ENCODE measurements at places on chromosomes 6 and 20.

- peak; percentile 93 for DNase-seq
Observed at GRCh38 chr20:45293041-45294002, 13.3 kb upstream of the RBPJL start.

GRCh38 chr6:38907264-38907663 lies 141.3 kb upstream of the GLP1R start:
- DNase-seq: no peak

GRCh38 chr20:22312744-22313346 lies 271.5 kb downstream of the FOXA2 start:
- DNase-seq: peak; percentile 28

GRCh38 chr6:19921786-19922185 lies 84.6 kb downstream of the ID4 start:
- DNase-seq: no peak

GRCh38 chr6:161226009-161226964 lies 47.6 kb downstream of the AGPAT4 start:
- no peak for DNase-seq

GRCh38 chr6:106617302-106617701 lies 12.0 kb downstream of the RTN4IP1 start:
- no peak for DNase-seq

DNA sequence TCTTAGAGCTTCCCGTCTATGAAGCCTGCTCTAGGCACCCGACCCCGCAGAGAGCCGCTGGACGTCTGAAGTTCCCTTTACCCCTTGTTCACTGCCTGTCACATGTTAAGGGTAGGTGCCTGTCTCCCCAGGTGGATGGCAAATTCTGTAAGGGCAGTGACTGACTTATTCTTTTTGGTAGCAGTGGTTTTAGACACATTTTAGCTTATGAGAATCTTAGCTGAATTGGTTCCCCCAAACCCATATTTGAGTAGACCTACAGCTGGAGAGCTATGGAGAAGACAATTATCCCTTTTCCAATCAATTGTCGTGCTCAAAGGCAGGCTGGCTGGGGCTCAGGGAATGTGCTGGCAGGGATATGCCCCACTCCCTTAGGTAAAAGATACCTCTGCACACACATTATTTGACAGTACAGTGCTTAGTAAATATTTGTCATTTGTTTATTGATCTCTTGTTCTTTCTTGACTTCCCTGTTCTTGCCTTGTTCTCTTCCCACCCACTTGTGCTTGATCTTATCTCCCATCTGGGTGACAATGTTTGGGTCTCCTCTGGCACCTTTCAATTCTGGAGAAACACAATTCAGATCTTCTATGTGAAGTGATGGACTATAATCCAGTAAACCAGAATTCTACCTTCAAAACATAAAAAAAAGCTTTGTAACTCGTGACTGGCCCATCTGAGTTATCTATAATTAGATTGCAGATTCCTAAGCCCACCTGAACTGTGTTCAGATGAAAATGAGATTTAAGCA lies 114.3 kb upstream of the SLC2A12 start:
- DNase-seq: no peak

GRCh38 chr20:20237093-20237959 lies 130.6 kb upstream of the INSM1 start:
- no peak for DNase-seq

DNA sequence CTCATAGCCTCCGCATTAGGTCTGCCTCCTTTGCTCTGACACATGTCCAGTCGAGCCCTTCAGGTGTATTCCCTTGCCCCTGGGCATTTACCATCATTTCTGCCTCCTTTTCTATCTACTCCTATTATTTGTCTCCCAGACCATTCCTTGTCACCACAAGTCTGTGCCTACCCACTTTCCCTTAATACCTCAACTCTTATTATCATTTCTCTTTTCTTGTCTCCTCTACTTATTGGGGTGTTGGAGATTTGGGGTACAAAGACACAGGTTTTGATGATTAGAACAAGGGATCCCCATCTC lies 1.4 kb downstream of the SYNGAP1 start:
- no peak for DNase-seq

- no peak for DNase-seq
Observed at GRCh38 chr6:162525181-162525580, 202.4 kb downstream of the PRKN start.

DNA sequence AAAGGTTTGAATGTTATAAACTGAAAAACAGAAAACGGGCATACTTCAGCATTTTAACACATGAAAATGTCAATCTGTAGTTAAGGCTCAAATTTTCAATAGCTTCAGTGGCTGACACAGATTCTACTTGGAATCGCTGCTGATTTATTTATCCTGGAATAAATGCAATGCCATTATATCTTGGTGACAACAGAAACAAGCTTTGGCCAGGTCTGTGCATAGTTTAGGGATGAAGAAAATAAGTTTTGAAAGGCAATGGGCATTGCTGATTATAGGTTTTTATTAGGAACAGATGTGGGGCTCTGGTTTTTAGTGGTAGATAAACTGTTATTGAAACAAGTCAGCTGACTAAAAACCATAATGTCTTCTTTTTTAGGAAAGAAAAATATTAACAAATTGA lies 96.8 kb upstream of the SOX4 start:
- no peak for DNase-seq

DNA sequence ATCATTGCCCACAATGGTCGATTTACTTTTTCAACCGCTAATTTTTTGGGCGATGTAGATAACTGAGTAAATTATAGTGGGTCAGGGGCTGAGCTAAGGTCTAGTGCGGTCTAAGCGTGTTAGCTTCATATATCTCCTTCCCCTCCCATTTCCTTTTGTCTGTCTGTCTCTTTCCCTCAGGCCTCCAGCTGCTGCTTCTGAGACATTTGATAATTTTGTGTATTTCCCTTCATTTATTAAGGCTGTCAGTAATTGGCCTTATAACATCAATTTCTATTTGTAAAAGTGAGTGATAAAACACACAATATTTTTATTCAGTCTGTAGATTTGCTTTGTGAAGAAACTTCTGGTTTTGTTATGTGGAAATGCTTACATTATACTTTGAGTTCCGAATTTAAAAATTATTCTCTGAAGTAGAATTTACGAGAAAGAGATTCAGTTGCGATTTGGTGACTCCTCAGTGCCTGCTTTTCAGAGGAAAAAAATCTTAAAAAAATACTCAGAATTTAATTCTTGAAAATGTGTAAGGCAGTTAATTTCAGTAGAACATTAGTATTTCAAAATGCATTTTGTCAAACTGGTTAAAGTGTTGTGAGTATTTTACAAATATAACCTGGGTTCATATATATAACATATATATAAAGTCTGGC lies 1.4 kb downstream of the TMEM170B start:
- DNase-seq: no peak

GRCh38 chr6:147384737-147385710 lies 123.5 kb upstream of the SAMD5 start:
- no peak for DNase-seq

- DNase-seq: no peak
Observed at GRCh38 chr20:4670469-4670868, 51.2 kb upstream of the PRND start.

DNA sequence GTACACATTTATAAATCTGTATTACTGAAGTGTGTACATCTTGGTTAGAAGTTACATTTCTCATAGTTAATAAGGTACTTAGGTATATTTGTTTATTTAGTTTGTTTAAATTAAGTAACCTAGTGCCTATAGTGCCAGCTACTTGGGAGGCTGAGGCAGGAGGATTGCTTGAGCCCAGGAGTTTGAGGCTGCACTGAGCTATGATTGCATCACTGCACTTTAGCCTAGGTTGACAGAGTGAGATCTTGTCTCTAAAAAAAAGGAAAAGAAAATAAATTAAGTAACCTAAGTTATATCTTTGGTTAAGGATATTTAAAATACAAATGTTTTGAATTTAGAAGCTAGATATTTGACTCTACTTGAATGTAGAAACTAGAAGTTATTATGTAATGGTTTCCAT lies 9.5 kb upstream of the AFG1L start:
- DNase-seq: no peak

GRCh38 chr6:163712566-163712961 lies 298.0 kb downstream of the QKI start:
- no peak for DNase-seq

DNA sequence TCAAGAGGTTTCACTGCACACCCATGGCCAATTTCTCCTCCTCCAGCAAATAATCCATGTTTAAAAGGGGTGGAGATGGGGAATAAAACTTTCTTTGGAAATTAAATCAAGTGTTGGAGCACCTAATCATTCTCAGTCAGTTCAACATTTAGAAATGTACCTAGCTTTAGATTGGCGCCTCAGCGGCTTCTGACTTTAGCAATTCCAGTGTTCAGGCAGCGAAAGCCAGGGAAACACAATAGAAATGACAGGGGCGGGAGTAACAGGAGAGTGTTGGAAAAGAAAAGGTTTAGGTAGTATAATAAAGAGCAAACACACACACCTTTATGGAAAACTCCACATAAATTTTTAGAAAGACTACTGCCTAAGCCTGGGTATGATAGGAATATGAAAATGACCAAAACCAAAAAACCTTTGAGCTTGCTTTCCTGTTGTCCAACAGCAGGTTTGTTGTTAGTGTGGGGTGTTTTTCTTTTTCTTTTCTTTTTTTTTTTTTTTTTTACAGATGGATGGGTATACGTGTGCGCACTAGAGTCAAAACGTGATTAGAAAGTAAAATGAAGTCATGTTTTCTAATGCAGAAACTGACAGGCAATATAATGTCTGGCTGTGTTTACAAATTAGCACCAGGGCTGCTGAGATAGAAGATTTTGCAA lies 7.7 kb downstream of the TFAP2A start:
- peak; percentile 46 for DNase-seq

DNA sequence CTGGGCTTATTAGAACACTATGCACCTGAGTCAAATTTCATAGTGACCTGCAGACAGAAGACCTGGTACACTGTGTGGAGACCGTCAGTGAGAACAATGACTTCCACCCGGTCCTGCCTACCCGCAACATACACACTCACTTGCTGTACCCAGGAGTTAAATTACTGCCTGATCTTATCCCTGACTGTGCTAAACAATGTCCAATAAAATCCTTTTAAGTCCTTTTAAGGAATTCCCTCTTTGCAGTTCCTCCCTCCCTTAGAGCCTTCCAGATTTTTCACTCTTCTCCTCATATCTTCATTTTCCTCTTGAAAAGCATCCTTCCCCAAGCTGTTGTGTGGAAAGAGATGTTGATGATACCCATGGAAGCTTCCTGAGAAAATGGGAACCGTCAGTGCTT lies 3.4 kb upstream of the KCNG1 start:
- no peak for DNase-seq

- no peak for DNase-seq
Observed at GRCh38 chr20:20289331-20289730, 78.6 kb upstream of the INSM1 start.

GRCh38 chr20:35303382-35303734 lies 11.1 kb upstream of the FAM83C start:
- DNase-seq: no peak

- DNase-seq: no peak
Observed at GRCh38 chr6:81613606-81614005, 138.9 kb downstream of the TENT5A start.

DNA sequence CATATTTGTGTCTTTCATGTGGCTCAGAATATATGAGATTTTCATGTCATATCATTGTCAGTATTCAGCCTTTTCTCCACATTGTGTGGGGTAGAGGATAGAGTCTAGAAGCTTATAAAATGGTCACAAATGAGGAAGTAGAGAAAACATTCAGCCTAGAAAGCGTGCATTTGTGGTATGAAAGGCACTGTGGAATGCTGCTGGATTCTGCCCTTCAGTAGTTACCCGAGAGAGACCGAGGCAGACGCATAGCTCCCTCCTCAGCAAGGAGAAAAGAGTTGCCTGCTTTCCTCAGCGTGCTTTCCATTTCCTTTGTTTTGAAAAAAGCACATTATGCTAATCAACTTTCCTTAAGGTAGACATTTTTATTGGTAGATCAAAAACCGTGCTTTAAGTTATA lies 28.7 kb downstream of the MYB start:
- DNase-seq: no peak

Data from right kidney (tissue), 9 donors.